ENCODE measurements at places on chromosomes 3 and 15. TPM values are rescaled to one million over a fixed set of nuclear protein-coding genes. Genes with fewer than 3 reads are reported as not detected.

The LRRK1 gene
- polyA plus RNA-seq = 2.1 TPM

DNA sequence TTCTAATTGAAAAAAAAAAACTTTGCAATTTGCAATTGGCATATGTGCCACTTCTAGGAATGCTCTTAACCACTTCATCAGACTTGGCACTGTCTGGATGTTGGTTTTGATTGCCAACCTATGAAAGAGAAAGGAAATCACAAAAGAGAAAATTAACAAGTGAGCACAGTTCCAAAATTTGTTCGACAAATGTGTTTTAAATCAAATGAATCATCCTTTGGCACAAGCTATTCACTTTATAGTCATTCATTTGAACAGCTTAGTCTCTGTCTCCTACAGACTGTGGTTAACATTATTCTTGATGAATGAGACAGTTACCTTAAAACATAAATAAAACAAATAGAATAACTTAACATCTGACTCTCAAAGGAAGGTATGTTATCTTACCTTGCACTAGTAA lies 265.0 kb downstream of the EPHA3 start:
- no peak for DNase-seq

The IFT80 gene
- polyA plus RNA-seq = 13.5 TPM

GRCh38 chr3:114794894-114795630 lies 352.0 kb downstream of the ZBTB20 start:
- DNase-seq = no peak

The ABTB1 gene
- 23.8 TPM for polyA plus RNA-seq

Data from hepatocyte (in vitro differentiated cells).